Right forelimb (tissue), 1 donor: ENCODE measurements at places on chromosomes 2 and 18.

GRCh38 chr2:154067124-154067523, 195.4 kb downstream of the GALNT13 start:
- no peak for DNase-seq

DNA sequence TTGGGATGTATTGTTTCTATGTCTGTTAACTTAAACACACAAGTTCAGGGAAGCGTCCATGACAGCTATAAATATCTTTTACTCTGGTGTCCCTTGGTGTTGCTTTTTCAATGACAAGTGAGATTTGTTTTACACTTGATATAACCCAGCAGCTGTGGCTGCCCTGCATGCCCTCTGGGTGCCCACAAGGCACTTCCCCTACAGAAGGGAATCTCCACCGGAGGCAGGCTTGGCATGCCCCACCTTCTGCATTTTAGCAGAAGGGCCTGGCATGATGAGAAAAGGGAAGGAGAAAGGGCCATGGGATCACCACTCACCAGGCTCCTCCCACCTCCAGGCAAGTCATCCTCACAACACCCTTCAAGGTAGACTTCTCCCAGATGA, 68.7 kb downstream of the TMEM247 start:
- DNase-seq = no peak

- no peak for DNase-seq
Measured at GRCh38 chr18:62521082-62521481, 1.7 kb upstream of the ZCCHC2 start.

DNA sequence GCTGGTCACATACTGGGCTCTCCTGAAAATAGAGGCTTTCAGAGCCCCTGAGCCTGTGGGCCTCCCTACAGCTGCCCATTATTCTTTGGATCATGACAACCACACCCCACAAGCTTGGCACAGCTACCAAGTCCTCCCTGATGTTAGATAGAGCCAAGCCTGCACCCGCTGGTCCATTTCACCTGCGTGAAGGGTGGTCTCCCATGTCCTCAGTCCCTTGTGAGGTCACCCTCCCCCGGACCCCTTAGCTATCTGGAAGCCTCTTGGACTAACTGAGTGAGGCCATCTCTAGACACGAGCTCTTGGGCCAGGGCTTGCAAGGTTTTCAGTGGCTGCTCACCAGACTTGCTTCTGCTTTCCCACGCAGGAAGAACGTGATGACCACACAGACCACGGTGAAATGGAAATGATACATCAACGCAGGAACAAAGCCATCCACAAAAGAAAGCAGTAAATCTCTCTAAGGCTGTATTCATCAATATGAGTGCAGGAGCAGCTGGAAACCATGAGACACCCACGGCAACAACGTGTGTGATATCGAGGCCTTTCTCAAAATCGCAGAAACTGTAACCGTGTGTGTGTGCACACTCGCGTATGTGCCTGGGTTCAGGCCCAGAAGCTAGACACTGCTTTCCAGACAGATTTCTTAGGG, 10.1 kb upstream of the MAL start:
- DNase-seq = no peak

- DNase-seq = no peak
Measured at GRCh38 chr18:13051950-13052349, 60.8 kb downstream of the CEP192 start.

DNA sequence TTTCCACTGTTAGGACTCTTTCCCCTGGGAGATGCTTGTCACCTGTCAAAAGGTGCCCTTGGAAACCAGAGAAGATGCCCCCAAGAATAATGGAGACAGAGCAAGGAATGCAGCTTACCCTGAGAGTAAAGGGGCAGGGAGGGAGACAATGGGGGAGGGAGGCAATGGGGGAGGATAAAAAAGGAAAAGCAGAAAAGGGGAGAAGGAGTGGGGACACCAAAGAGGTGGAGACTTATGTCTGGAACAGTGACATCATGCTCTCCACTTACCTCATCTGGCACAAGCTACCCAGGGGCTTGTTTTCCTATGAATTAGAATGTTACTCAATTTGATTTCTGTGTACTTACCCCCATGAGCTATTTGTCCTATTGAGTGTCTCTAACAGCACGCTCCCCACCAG, 67.9 kb downstream of the MRO start:
- no peak for DNase-seq

- no peak for DNase-seq
Measured at GRCh38 chr2:78145395-78145996, 623.3 kb upstream of the LRRTM4 start.

- DNase-seq = no peak
Measured at GRCh38 chr2:122535960-122536505, 780.6 kb downstream of the TSN start.

DNA sequence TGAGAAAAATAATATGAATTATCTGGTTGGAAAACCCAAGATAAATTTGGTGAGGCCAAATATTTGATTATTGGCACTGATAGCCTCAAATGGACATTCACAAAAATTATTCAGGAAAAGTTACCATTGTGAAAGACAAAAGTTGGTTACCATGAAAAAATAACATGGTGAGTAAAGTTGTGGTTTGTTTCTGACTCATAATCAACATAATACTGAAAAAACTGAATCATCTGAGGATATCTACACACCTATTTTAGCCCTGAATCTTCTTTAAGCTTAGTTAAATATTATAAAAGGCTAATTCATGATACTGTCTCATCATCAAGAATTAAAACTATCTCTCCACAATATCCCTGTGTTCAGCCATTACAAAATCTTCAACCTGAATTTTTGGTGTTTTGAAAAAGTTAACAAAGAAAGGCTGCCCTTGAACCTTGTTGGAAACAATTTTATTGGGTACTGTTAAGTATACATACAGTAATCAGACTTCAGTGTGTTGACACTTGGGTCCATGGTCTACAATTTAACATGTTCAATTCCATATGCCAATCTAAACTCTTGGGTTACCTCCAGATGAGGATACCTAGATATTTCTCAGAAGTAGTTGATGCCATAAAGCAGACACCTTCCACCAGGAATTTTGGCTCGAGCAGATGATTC, 607.5 kb upstream of the SLC39A10 start:
- no peak for DNase-seq

DNA sequence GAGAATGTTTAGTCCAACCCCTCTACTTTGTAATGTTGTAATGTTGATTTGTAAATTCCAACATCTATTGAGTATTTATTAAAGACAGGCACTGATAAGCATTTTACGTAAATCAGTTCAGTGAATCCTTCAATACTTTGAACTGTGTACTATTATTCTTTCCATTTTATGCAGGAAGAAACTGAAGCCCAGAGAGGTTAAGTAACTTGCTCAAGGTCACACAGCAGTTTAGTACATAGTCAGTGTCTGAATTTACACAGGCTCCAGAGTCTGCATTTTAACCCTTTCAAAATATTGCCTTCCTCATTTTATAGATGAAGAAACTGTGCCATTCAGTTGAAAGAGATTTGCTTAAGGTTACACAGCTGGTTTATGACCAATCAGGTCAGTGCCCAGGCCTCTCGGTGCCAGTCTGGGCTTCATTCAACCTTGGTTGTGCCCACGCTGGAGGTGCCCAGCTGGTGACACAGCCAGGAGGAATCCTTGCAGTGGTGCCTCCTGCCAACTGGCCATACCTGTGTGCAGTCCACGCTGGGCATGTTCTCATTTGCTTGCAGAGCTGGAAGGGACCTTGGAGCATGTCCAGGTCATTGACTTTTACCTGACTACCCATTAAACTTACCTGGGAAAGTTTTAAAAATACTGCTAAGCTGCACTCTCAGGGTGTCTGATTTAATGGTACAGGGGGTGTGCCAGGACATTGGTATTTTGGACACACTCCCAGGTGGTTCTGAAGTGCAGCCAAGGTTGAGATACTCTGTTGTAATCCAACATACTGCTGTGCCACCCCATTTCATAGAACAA, 74.3 kb upstream of the CYRIA start:
- DNase-seq = no peak

- no peak for DNase-seq
Measured at GRCh38 chr2:60852282-60852860, 29.0 kb upstream of the REL start.

DNA sequence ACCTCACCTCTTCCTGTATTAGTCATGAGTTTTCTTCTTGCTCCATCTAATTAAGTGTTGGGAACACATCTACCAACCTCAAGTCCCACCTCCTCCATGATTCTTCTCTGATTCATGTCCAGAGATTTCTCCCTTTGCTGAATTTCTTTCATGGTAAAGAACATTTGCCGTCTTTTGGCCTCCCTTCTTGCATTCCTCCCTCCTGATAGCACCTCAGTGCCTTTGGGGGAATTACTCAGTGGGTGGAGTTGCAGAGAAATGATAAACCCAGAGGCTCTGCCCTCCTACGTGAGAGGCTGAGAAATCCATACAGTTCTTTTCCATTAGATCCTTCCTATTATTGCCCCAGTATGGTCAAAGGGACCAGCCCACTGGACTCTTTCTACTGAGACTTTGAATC, 651.9 kb downstream of the SLC4A3 start:
- no peak for DNase-seq

- DNase-seq = no peak
Measured at GRCh38 chr18:55665506-55665905, 77.5 kb upstream of the TCF4 start.

GRCh38 chr2:221601376-221601775, 29.3 kb upstream of the EPHA4 start:
- DNase-seq = no peak

- DNase-seq = no peak
Measured at GRCh38 chr18:66752733-66753132, 148.8 kb upstream of the CDH19 start.

DNA sequence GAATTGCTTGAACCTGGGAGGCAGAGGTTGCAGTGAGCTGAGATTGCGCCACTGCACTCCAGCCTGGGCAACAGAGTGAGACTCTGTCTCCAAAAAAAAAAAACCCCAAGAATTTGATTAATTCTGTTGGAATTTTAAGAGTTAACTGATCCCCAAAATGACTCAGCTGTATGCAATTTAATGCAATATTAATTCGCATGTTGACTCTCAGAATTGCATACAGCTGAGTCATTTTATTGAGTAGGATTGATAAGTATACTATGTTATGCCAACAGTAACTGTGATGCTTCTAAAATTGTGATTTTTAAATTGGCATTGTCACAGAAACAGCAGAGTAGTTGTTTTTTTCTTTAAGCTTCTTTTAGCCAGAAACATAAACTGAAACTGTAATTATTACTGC, 19.6 kb downstream of the MSH2 start:
- no peak for DNase-seq

DNA sequence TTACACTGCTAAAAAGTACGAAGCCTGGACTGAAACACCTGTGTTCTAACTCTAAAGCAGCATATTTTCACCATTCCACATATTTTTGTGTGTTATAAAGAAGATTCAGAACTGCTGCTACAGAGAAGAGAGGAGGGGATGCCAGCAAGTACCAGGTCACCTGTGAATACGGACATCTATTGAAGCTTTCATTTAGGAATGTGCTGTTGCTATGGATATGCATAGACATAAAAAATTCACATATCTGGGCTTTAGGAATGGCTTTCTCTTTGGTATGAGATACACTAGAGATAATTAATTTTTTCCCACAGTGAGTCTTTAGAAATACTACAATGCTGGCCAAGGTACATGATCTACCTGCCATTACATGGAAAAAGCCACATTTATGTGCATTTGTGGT, 238.5 kb downstream of the WDR7 start:
- no peak for DNase-seq

- no peak for DNase-seq
Measured at GRCh38 chr2:20451000-20451290, 4.1 kb downstream of the RHOB start.

DNA sequence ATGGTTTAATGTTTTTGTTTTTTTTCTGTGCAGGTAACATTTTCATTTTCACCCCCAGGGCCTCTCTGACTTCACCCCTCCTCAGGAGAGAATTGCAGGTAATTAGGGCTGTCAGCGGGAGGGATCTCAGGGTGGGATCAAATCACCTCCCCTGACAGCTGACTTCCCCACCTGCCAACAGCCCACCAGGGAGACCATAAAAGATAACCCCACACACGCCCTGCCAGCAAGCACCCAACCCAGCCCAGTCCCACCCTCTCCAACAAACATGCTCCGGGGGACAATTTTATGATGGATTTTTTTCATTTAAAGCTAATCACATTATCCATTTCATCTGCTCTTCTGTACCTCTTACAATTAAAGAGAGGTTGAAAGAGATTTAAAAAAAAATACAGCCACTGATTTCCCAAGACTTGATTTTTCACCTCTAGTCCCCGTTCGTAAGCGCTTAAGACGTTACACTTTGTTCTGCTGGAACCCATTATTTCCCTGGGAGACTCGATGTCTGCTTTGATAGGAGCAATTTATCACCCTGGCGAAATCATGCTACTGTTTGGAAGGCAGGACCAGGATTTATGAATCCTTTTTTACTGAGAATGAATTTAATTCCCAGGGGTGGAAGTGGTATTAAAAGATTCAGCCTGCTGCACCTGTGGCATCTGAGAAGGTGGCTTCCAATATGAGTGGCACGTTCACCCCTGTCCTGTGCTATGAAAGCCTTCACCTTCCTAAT, 232.9 kb upstream of the ID2 start:
- no peak for DNase-seq

GRCh38 chr2:207567671-207568070, 37.9 kb downstream of the CREB1 start:
- no peak for DNase-seq

DNA sequence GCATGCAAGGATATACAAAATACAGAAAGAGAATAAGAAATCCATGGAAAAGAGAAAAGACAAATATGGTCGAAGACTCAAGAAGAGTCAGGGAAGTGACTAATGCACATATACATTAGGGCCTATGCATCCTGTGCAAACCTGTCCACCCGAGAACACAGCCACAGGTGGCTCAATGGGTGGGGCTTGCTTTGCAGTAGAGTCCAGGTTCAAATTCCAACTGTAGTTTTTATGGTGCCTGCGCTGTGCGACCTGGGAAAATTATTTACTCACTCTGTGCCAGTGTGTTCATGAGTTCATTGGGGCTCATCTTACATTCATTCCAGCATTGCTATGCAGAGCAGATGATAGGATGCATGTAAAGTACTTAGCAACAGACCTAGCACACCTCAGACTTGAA, 244.7 kb downstream of the CTNNA2 start:
- no peak for DNase-seq

DNA sequence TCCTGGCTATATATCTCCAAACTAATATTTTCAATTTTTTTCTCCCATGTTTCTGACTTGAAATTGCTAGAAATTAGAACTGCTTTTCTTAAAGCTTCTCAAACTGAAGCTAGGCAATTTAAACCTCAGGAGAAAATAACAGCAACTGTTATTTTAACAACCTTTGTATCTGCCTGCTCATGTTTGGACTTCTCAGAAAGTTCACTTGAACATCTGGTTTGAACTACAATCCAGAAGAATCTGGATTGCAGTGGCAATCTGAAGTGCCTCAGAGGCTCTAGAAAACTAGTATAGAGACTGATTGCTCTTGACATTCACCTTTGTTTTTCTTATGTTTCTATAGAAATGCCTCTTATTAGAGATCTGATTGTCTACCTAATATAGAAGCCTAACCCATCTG, 64.1 kb downstream of the STAT4 start:
- no peak for DNase-seq

DNA sequence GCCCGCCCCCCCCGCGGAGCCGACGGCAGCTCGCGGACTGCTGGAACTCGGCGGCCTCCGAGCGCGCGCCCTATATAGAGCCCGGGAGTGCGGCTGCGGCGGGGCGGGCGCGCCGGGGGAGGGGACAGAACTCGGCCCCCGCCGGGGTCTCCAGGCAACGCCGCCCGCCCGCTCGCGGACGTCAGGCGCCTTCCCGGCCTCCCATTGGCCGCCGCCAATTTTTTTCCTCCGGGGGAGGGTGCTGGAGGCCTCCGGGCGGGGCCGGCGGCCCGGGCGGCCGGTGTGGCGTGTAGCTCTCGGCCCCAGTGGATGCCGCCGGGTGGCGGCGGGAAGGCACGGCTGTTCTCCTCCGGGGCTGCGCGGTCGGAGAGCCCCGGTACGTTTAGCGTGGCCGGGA, at the start of gene ZFP36L2:
TSS of gene ZFP36L2 (minus strand) at position 49 of the 397 bp plus-strand sequence. CDS start 291 bp downstream, outside the sequence.
- peak; percentile 97 for DNase-seq
